HT-29 (cell line): ENCODE measurements at places on chromosomes 7 and 10. TPM values are rescaled to one million over a fixed set of nuclear protein-coding genes. Genes with fewer than 3 reads are reported as not detected.

Gene SPDYE18
- not detected in 2 replicates for total RNA-seq

Gene ARMH3
- 8.4 and 9.2 TPM in 2 replicates for total RNA-seq

Gene AZGP1
- total RNA-seq = 42.3 and 43.2 TPM in 2 replicates

Gene VWC2
- total RNA-seq = not detected in 2 replicates

Gene SFRP5
- total RNA-seq = 0.21 TPM in 1 of 2 replicates, not detected in the other

Gene RPEL1
- 0.05 and 0.10 TPM in 2 replicates for total RNA-seq

Gene AUTS2
- total RNA-seq = 2.7 and 4.2 TPM in 2 replicates

Gene RBM20
- 0.13 TPM in 1 of 2 replicates, not detected in the other for total RNA-seq

Gene SHTN1
- 4.5 and 4.7 TPM in 2 replicates for total RNA-seq

Gene ASB10
- not detected in 2 replicates for total RNA-seq

Gene POLR2J
- total RNA-seq = 96.9 and 101 TPM in 2 replicates

Gene SYT15B
- total RNA-seq = not detected in 2 replicates

Gene TSPAN15
- total RNA-seq = 103 and 115 TPM in 2 replicates

Gene SLC13A4
- not detected in 2 replicates for total RNA-seq

Gene MKX
- not detected in 2 replicates for total RNA-seq

Gene BEND7
- 0.13 and 0.31 TPM in 2 replicates for total RNA-seq

Gene C10orf67
- 0.18 TPM in 1 of 2 replicates, not detected in the other for total RNA-seq
